ENCODE measurements at places on chromosomes 2 and 18.

DNA sequence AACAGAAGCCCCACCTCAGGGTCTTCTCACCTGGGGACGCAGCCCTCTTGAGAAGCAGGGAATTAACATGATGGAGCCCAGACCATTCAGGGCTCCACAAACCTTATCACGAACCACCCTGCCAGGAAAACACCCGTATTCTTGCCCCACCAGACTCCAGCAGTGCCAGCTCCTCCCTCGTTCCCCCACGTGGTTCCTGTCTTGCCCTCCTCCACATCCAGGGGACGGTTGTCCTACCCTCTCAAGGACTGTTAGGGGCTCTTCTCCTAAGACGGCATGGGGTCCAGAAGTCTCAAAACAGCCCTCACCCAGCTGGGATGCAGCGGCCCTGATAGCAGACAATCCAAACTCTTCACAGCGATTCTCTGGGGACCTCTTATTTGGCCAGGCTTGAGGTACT, 372.2 kb upstream of the HS6ST1 start:
- DNase-seq, result no peak

DNA sequence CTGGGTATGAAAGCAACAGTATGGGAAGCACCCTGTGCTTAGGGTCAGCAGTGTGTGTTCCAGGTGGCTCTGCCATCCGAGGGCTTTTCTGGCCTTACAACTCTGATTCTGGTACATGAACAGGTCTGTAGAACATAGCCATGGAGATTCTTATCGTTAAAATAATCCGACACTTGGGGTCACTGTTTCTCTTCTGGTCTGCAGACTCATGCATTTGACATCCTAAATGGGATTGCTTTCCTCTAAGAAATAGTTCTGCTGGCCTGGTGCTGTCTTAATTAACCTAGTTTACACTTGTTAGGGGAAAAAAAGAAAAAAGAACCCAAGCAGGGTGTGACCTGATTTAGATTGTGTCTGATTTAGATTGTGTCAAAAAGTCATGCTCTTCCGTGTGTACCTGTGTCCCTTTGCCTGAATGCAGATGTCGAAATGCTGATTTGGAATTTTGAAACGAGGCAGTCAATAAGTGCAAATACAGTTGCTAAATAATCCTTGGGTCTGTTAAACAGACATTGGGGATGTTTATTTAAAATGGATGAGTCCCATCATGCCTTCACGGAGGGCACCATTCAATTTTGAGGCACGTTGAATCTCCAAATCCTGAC, 59.6 kb downstream of the TRPM8 start:
- no peak for DNase-seq

- DNase-seq, result no peak
These were observed 42.8 kb upstream of the RAB31 start for GRCh38 chr18:9665314-9665713.

- no peak for DNase-seq
These were observed 83.9 kb downstream of the ITSN2 start for GRCh38 chr2:24276349-24276899.

DNA sequence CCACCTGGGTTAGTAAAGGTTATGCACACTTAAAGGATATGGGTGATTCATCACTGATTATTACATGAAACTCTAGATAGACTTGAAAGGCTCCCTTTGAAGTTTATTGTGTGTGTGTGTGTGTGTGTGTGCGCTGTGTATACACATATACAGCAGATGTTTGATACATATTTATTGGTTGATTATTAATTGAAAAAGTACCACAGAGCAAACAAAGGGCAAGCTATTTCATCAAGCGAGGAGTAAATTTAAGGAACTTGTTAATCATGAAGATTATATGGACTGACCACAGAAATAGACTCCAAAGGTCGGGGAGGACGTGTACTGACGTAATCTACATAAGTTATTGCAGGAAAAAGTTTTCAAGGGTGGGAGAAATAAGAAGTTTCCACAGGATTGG, 617.4 kb upstream of the POU3F3 start:
- DNase-seq, result no peak

DNA sequence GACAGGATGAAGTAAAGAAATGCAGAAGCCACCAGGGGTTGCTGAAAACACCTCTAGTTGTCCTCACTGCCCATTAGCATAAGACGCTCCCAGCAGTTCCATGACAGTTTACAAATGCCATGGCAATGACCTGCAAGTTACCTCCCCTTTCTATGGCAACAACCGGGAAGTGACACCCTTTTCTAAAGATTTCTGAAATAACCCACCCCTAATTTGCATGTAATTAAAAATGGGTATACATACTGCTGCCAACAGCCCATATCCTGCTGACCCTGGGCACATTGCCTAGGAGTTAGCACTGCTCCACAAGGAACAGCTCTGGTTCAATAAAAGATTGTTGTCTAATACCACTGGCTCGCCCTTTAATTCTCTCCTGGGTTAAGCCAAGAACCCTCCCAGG, 178.3 kb upstream of the LRATD1 start:
- no peak for DNase-seq

DNA sequence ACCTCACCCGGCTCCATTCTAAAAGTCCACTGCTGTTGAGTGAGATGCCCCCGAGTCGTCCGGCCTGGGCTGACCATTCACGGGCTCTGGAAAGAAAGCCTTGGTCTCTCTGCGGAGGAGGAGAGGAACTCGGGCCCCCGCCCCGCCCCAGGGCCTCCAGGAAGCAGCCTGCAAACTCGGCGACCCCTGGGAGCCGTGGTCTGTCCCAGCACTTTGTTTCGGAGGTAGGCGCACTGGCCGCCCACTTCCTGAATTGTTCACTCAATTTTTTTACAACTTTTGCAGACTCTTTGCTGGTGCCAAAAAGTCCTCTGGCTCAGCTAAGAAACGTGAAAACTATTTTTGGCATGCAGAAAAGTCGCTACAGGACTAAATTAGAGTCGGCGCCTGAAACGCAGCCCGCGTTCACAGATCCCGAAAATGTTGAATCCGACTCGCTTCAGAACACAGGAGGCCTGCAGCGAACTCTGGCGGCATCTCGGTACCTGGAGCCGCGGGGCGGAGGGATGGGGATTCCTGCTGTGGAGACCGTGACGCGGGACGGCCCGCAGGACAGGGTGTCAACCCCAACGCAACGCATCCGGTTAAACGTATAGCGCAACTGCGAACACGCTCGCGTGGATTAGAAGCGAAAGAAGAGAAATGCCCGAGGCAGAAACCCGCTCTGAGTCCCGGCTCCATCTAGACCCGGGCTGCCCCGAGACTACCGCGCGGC, 1.5 kb downstream of the PXDN start:
- DNase-seq, result no peak

DNA sequence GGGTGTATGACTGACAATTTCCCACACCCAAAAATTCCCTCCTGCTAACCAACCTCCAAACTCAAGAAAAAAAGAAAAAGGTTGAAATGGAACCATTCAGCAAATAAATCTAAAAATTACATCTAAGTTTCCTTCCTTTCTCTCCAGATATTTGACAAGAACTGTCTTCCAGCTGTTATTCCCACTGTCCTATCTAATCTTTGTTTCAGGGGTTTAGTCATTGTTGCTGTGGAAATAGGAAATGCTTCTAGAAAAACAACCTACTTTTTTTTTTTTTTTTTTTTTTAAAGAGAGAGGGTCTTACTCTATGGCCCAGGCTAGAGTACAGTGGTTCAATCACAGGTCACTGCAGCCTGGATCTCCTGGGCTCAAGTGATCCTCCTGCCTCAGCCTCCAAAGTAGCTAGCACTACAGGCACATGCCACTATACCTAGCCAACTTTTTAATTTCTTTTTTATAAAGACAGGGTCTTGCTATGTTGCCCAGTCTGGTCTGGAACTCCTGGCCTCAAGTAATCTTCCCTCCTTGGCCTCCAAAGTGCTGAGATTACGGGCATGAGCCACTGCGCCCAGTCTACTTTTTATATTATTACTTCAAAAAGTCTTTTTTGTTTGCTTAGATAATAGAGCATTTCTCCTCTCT, 88.1 kb downstream of the ITSN2 start:
- no peak for DNase-seq

- no peak for DNase-seq
These were observed 1.8 kb downstream of the NOSTRIN start for GRCh38 chr2:168804214-168804613.

GRCh38 chr18:41391616-41392595, 563.1 kb upstream of the PIK3C3 start:
- no peak for DNase-seq

DNA sequence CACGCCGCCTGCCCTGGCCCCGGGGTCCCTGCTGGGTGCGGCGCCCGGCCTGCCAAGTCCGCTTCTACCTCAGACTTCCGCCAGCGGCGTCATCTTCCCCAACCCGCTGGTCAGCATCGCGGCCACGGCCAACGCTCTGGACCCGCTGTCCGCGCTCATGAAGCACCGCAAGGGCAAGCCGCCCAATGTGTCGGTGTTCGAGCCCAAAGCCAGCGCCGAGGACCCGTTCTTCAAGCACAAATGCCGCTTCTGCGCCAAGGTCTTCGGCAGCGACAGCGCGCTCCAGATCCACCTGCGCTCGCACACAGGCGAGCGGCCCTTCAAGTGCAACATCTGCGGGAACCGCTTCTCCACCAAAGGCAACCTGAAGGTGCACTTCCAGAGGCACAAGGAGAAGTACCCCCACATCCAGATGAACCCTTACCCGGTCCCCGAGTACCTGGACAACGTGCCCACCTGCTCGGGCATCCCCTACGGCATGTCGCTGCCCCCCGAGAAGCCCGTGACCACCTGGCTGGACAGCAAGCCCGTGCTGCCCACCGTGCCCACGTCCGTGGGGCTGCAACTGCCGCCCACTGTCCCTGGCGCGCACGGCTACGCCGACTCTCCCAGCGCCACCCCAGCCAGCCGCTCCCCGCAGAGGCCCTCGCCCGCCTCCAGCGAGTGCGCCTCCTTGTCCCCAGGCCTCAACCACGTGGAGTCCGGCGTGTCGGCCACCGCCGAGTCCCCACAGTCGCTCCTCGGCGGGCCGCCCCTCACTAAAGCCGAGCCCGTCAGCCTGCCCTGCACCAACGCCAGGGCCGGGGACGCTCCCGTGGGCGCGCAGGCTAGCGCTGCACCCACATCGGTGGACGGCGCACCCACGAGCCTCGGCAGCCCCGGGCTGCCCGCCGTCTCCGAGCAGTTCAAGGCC, 13.7 kb downstream of the SALL3 start:
- DNase-seq, result no peak

DNA sequence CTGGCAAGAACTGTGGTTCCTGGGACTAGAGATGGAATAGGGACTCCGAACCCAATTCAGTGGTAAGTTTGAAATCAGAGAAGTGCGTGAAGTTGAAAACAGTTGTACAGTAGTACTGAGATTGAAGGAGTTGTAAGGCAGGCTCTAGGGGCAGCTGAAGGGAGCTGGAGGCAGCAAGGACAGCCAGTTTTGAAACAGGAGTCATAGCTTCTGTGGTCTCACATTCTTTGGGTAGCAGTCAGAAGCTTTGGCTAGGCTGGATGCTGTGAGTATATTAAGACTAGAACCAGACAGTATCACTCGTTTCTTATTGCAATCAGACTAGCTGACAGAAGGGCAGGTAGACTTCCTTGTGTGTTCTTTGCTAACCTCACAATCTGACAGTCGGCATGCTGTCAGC, 64.5 kb upstream of the ADAM23 start:
- DNase-seq, result no peak

DNA sequence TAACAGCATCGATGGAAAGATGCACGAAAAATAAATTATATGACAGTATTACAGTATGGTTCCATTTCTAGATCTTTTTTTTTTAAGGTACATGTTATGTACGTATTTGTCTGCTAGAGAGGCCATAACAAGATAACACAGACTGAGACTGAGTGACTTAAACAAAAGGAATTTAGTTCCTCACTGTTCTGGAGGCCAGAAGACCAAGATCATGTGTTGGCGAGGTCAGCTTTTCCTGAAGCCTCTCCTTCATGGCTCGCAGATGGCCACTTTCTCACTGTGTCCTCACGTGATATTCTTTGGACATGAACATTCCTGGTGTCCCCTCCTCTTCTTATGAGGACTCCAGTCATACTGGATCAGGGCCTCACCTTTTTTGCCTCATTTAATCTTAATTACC, 177.4 kb downstream of the CAPN13 start:
- no peak for DNase-seq

DNA sequence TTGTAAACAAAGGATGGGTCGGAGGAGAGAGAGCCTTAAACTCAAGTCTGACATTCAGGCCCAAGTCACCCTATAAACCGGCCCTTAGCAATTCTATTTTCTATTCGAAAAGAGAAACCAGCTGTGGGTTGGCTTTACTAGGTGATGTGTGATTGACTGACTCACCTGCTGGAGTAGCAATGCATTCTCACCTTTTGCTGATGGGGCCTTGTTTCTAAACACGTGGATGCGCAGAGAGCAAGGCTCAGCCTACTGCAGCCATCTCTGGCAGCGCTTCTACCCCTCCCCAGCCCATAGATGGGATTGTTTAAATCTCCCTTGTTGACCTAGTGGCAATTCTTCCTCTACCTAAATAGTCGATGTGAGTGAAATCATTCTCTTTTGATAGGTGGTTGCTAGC, 138.5 kb downstream of the MEIS1 start:
- no peak for DNase-seq

GRCh38 chr2:28602751-28603639, 107.1 kb downstream of the PLB1 start:
- DNase-seq, result no peak

DNA sequence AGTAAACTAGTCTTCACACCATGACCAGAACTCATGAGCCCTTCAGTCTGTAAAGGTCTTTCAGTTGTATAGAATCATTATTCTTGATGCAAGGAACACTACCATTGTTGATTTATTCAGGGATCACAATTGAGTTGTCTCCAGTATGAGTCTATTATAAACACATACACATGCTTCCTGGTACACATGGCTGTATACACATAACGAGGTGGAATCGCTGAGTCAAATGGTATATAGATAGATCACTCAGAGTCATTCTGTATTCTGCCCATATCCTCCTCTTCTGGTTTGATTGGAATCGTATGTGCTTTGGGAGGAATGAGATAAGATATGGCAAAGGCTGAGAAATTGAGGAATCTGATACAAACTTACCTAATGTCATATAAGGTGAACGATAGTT, 216.0 kb downstream of the UBE2E3 start:
- no peak for DNase-seq

GRCh38 chr18:74228312-74228711, 63.5 kb downstream of the CYB5A start:
- DNase-seq, result no peak

DNA sequence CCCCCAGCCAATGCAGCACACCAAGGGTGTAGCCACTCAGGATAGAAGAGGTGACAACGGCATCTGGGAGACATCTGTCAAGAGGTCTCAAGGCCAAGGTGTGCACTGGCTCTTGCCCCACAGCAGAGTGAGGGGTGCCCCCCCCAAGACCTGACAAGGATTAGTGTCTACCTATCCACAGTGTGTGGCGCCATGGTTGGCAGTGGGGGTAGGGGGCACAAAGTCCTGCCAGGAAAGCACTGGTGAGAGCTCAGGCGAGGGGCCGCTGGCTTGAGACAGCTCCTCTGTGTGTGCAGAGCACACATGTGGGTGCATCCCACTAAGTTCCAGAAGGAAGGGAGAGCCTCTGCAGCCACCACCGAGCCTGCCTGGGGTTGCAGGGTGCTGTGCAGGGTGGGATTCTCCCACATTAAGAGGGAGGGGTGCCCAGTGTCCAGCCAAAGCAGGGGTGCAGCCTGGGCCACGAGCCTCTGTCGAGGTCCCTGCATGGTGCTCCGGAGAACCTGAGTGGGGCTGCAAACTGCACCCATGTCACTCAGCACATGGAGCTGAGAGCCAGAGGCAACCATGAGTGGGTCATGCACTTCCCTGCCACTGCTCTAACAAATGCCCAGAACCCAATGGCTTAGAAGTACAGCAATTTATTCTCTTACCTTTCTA, 311.2 kb upstream of the HDAC4 start:
- DNase-seq, result peak; percentile 50

GRCh38 chr2:37156857-37157714, at the start of gene EIF2AK2:
Gene EIF2AK2 (minus strand): TSS chr2:37156980. CDS start chr2:37147806, 9,174 bp downstream.
- peak; percentile 92 for DNase-seq

- DNase-seq, result no peak
These were observed 86.5 kb upstream of the MSH6 start for GRCh38 chr2:47696478-47696831.
